Right kidney (tissue), 9 donors: ENCODE measurements at places on chromosomes 12 and 14.

- DNase-seq = no peak
These were observed 127.0 kb downstream of the APAF1 start for GRCh38 chr12:98771811-98772752.

GRCh38 chr14:36194663-36195062 lies 18.1 kb upstream of the PTCSC3 start:
- no peak for DNase-seq

DNA sequence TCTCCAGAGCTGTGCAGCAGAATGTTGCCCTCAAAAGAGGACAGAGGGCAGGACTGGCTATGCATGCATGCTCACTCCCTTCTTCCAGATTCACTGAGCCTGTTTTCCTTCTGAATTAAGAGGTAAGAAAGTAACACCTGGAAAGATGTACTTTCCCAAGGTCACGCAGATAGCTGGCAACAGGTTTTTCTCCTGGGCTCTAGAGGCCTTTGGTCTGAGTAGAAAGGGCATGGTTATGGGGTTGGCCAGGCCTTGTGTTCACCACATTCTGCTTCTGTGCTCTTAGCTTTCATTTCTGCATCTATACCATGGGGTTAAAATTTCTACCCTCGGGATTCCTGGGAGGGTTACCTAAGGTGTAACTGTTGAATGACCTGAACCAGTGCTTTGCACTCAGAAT lies 57.5 kb downstream of the RASSF3 start:
- no peak for DNase-seq

GRCh38 chr12:42382013-42382696 lies 56.2 kb downstream of the PPHLN1 start:
- no peak for DNase-seq

GRCh38 chr12:85971800-85972199 lies 97.7 kb downstream of the NTS start:
- DNase-seq = no peak

- no peak for DNase-seq
These were observed 6.2 kb downstream of the CHST11 start for GRCh38 chr12:104462931-104463339.

- DNase-seq = no peak
These were observed 33.3 kb downstream of the TTC7B start for GRCh38 chr14:90782892-90783291.

DNA sequence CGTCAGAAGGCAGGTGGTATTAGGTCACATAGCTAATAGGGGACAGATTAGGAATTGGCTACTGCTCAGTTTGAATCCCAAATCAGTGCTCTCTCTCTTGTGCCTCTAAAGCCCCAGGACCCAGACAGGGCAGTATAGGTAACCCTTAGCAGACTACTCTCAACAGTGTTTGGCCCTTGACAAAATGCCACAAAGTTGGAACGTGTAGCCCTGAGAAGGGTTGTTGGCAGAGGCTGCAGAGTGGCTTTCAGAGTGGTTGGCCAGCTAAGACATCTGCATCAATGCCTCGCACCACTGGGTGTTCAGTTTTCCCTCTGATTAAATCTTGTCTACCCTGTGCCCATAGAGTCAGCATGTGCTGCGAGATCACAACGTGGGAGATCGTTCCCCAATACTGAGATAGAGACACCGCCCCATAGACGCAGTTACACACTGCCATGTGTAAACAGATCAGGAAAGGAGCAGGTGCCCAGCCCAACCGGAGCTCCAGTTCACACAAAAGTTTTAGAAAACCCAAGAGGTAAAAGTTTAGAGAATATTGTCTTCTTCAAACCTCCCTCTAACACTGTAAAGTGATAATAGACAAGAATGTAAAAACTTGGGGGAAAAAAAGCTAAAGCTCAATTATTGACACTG lies 48.3 kb downstream of the EML1 start:
- DNase-seq = no peak
